Upper lobe of left lung (tissue), 6 donors: ENCODE measurements at places on chromosomes 16 and 17. TPM values are rescaled to one million over a fixed set of nuclear protein-coding genes. Genes with fewer than 3 reads are reported as not detected.
A peak's percentile ranks its signal among the peaks of the same experiment; 100 is the strongest.

OR2C1 gene
- not detected for total RNA-seq

KRTAP4-1 gene
- not detected for total RNA-seq

KRT28 gene
- not detected for total RNA-seq

MAP3K14 gene
- total RNA-seq, result 12.9 TPM

CDC6 gene
- 1.2 TPM for total RNA-seq

SEPTIN1 gene
- 13.6 TPM for total RNA-seq

TNFRSF12A gene
- 96.5 TPM for total RNA-seq

FA2H gene
- total RNA-seq, result 2.3 TPM

PROCA1 gene
- total RNA-seq, result 3.8 TPM

GPRC5C gene
- total RNA-seq, result 50.7 TPM

DNA sequence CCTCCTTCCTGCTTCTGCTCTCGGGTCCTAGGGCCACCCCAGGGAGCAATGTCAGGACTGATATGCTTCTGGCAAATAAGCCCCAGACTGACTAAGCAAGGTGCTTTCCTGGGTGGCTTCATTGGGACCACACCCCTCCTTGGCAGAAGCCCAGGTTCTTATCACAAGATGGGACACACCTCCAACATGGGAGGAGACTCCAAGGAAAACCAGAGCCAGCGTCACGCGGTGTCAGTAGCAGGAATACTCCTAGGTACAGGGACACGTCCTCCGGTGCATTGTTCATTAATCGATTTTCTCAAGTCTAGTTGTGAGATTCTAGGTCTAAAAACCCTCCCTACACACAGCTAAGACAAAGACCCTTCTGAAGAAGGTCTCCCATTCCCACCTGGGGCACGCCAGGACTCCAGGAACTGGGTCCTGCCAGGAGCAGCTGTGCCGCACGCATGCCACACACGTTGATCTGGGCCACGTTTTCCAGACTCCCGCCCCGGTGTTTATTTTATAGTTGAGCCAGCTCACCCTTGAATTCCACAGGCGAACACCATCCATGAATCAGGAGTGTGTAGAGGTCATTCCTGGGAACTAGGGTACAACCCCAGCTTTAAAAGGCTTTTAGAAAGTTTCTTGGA lies 30.8 kb downstream of the FA2H start:
- peak overlapping the region; percentile 32 for H3K4me3 ChIP-seq
- H3K27me3 ChIP-seq, result no peaks in the 10 kb centered on the region
- peaks cover 4% of the 10 kb centered on the region for H3K4me1 ChIP-seq
- peak; percentile 94 for DNase-seq

GRCh38 chr16:83271970-83272575 lies 535.7 kb upstream of the HSBP1 start:
- no peaks in the 10 kb centered on the region for H3K4me1 ChIP-seq
- no peaks in the 10 kb centered on the region for H3K27me3 ChIP-seq
- H3K27ac ChIP-seq, result no peak overlapping the region
- no peak overlapping the region for H3K4me3 ChIP-seq
- H3K36me3 ChIP-seq, result no peaks in the 10 kb centered on the region
- no peak for DNase-seq

GRCh38 chr17:42618442-42619150 lies 9.1 kb downstream of the TUBG1 start:
- H3K27me3 ChIP-seq, result no peaks in the 10 kb centered on the region
- no peak for DNase-seq
- H3K27ac ChIP-seq, result no peak overlapping the region
- H3K4me3 ChIP-seq, result no peak overlapping the region

DNA sequence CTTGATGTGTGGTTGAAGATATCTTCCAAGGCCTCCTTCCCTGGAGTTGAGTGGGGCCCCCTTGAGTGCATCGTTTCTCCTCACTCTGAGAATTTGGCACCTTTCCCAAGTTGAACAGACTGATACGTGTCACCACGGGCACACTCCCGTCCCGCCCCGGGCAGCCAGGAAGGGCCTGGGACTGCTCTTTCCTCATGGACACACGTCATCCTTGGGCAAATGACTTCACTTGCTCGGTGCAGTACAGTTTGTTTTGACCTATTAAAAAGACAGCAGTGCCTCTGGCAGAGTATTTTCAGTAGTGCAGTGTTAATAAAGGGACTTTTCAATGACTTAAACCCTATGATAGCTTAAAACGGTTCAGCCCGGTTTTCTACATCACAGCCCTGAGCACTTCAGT lies 59.9 kb downstream of the SEC14L1 start:
- no peaks in the 10 kb centered on the region for H3K27me3 ChIP-seq
- peak overlapping the region; percentile 45 for H3K27ac ChIP-seq
- H3K4me3 ChIP-seq, result no peak overlapping the region
- peaks cover 73% of the 10 kb centered on the region for H3K36me3 ChIP-seq
- peaks cover 5% of the 10 kb centered on the region for H3K4me1 ChIP-seq

GRCh38 chr17:32558326-32558955 lies 71.6 kb downstream of the CDK5R1 start:
- no peak overlapping the region for H3K27ac ChIP-seq
- no peak overlapping the region for H3K4me3 ChIP-seq
- no peaks in the 10 kb centered on the region for H3K4me1 ChIP-seq
- H3K27me3 ChIP-seq, result no peaks in the 10 kb centered on the region
- no peaks in the 10 kb centered on the region for H3K36me3 ChIP-seq

- peak overlapping the region; percentile 83 for H3K4me3 ChIP-seq
- no peaks in the 10 kb centered on the region for H3K27me3 ChIP-seq
- peak overlapping the region; percentile 84 for H3K27ac ChIP-seq
- peaks cover 44% of the 10 kb centered on the region for H3K4me1 ChIP-seq
- H3K36me3 ChIP-seq, result no peaks in the 10 kb centered on the region
These were observed 744 bp upstream of the METRNL start for GRCh38 chr17:83078378-83079351.

DNA sequence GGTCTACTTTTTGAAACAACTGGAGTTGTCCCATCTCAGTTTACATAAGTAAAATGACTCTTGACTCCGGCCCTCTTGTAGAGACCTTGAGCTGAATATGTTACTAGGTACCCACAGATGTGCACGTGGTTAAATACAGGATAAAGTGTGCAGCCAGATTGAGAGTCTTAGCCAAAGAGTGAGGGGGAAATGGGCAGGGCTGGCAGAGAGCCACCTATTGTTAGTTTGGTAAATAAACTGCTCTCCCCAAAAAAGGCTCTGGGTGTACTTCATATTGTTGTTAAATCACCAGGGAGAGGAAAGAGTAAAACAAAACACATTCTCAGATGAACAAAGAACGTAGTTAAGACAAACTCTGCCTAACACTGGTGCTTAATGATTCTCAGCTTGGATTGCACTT lies 20.3 kb downstream of the G6PC1 start:
- H3K4me3 ChIP-seq, result no peak overlapping the region
- peak overlapping the region; percentile 65 for H3K27ac ChIP-seq
- H3K27me3 ChIP-seq, result no peaks in the 10 kb centered on the region
- H3K4me1 ChIP-seq, result peaks cover 58% of the 10 kb centered on the region
- no peaks in the 10 kb centered on the region for H3K36me3 ChIP-seq
- peak; percentile 33 for DNase-seq

GRCh38 chr16:85231959-85232358 lies 119.7 kb upstream of the CIBAR2 start:
- H3K27ac ChIP-seq, result no peak overlapping the region
- H3K36me3 ChIP-seq, result no peaks in the 10 kb centered on the region
- H3K27me3 ChIP-seq, result peaks cover 8% of the 10 kb centered on the region
- no peak overlapping the region for H3K4me3 ChIP-seq
- no peak for DNase-seq

GRCh38 chr17:42849451-42850181 lies 1.4 kb upstream of the AOC3 start:
- H3K36me3 ChIP-seq, result no peaks in the 10 kb centered on the region
- no peaks in the 10 kb centered on the region for H3K27me3 ChIP-seq
- H3K4me1 ChIP-seq, result peaks cover 30% of the 10 kb centered on the region
- no peak overlapping the region for H3K27ac ChIP-seq
- no peak for DNase-seq
- peak overlapping the region; percentile 8 for H3K4me3 ChIP-seq

DNA sequence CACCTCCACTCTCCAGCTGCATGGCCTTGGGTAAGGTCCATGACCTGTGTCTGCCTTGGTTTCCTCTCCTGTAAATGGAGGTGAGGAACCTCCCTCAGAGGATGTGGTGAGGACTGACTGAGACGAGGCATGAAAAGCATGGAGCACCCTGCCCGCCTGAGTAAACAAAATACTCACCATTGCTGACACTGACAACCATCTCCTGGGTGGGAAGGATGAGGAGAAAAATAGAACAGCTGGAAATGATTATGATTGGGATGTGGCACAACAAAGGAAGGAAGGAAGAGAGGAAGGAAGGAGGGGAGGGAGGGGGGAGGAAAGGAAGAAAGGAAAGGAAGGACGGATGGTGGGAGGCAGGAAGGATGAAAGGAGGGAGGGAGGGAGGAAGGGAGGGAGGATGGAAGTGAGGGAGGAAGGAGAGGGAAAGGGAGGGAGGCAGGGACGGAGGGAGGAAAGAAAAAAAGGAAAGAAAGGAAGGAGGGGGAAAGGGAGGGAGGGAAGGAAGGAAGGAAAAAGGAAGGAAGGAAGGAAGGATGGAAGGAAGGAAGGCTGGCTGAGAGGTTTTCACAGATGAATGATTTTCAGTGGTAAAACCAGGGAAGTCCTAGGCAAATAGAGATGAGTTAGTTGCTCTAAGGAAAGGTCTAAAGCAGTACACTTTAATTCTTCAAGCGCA lies 276.5 kb upstream of the XYLT1 start:
- H3K4me3 ChIP-seq, result no peak overlapping the region
- H3K36me3 ChIP-seq, result no peaks in the 10 kb centered on the region
- DNase-seq, result no peak
- no peaks in the 10 kb centered on the region for H3K4me1 ChIP-seq
- no peak overlapping the region for H3K27ac ChIP-seq
- H3K27me3 ChIP-seq, result no peaks in the 10 kb centered on the region

DNA sequence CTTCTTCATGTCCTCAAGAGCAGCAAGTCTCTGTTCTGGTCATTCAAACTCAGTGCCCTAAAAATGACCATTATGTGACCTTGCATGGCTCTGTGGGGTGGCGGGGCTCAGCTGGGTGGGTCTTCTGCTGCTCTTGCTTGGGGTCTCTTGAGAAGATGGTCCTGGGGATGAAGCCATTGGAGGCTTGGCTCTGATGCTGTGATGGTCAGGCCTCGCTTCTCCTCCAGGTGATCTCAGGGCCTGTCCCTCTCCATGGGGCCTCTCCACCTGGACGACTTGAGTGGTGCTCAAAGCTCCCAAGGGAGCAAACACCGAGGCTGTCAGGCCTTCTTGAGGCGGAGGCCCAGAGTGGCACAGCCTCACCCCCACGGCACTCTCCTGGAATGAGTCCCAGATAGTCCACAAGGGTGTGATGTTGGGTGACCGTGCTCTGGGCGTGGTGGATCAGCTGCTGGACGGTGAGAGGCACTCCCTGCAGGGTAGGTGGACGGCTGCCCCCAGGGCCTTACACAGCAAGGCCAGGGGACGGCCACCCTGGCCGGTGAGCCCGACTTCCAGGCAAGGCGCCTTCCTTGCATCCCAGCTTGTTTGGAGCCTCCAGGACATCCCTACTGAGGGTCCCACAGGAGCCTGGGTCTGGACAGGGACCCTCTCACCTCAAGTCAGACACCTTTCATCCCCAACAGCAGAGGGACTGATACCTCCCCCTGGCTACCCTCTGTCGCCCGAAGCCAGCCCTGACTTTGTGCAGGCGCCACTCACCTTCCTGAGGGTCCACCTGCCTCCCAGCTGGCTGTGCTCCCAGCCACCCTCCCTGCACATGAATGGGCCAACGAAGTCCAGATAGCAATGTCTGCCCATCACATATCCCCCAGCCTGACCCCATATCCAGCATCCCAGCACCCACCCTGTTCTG lies 48.7 kb downstream of the USP22 start:
- H3K4me3 ChIP-seq, result no peak overlapping the region
- no peaks in the 10 kb centered on the region for H3K36me3 ChIP-seq
- no peak overlapping the region for H3K27ac ChIP-seq
- peaks cover 16% of the 10 kb centered on the region for H3K4me1 ChIP-seq
- H3K27me3 ChIP-seq, result no peaks in the 10 kb centered on the region

- peaks cover 73% of the 10 kb centered on the region for H3K4me1 ChIP-seq
- no peak overlapping the region for H3K4me3 ChIP-seq
- no peak for DNase-seq
- H3K27ac ChIP-seq, result peak overlapping the region; percentile 17
- H3K36me3 ChIP-seq, result no peaks in the 10 kb centered on the region
These were observed 80.8 kb downstream of the GAS7 start for GRCh38 chr17:10117581-10118001.

- DNase-seq, result no peak
- H3K36me3 ChIP-seq, result peaks cover 36% of the 10 kb centered on the region
- peak overlapping the region; percentile 70 for H3K4me3 ChIP-seq
- peak overlapping the region; percentile 91 for H3K27ac ChIP-seq
These were observed 1.0 kb downstream of the ZNF319 start for GRCh38 chr16:57999366-57999970.

GRCh38 chr17:80881306-80881705 lies 110.3 kb upstream of the CHMP6 start:
- H3K4me3 ChIP-seq, result no peak overlapping the region
- no peak overlapping the region for H3K27ac ChIP-seq
- no peaks in the 10 kb centered on the region for H3K4me1 ChIP-seq
- DNase-seq, result no peak
- no peaks in the 10 kb centered on the region for H3K27me3 ChIP-seq
- H3K36me3 ChIP-seq, result peaks cover 56% of the 10 kb centered on the region

DNA sequence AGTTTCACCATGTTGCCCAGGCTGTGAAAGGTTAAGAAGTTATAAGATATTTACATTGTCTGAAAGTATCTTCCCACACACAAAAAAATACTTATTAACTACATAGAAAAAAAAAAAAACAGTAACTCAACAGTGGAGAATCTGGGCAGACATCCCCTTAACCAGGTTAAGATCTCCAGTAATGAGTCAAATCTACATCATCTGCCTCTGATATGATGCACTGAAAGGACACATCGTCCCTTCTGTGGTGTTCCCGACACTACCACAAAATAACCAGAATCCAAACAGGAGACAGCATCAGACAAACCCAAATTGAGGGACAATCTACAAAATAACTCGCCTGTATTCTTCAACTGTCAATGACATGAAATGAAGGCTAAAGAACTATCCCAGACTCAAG lies 40.0 kb downstream of the CMTM4 start:
- no peak overlapping the region for H3K4me3 ChIP-seq
- no peaks in the 10 kb centered on the region for H3K36me3 ChIP-seq
- no peak for DNase-seq
- peaks cover 30% of the 10 kb centered on the region for H3K4me1 ChIP-seq
- no peak overlapping the region for H3K27ac ChIP-seq
- no peaks in the 10 kb centered on the region for H3K27me3 ChIP-seq

DNA sequence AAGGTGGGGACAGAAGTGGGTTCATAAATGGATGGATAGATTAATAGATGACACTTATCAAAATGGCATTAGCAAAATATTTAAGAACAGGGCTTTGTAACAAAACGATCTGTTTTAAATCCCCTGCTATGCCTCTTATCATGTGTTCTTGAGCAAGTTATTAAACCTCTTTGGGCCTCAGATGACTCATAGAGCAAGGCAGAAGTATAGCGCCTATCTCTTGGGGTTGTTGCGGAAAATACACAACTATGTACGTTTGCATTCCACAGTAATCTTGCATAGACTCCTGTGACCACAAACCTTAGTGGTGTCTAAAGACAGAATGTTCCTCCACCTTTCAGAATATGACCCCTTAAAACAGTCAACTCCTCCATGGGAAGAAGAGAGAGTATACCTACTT lies 116.8 kb downstream of the CDYL2 start:
- H3K4me3 ChIP-seq, result no peak overlapping the region
- no peak overlapping the region for H3K27ac ChIP-seq
- no peaks in the 10 kb centered on the region for H3K4me1 ChIP-seq
- no peaks in the 10 kb centered on the region for H3K27me3 ChIP-seq

- DNase-seq, result no peak
- no peaks in the 10 kb centered on the region for H3K27me3 ChIP-seq
- no peak overlapping the region for H3K4me3 ChIP-seq
- H3K27ac ChIP-seq, result no peak overlapping the region
- H3K36me3 ChIP-seq, result no peaks in the 10 kb centered on the region
These were observed 98.2 kb downstream of the HS3ST3A1 start for GRCh38 chr17:13503526-13503925.
